Activated T-cell treated with anti-CD3 and anti-CD28 coated beads, Interleukin-2, amount 50 U/mL, for 72 hours (primary cell): ENCODE measurements at places on chromosomes 5 and 9. TPM values are rescaled to one million over a fixed set of nuclear protein-coding genes. Genes with fewer than 3 reads are reported as not detected.
A peak's percentile ranks its signal among the peaks of the same experiment; 100 is the strongest.

- no peaks in the 10 kb centered on the region for H3K36me3 ChIP-seq
- no peak overlapping the region for H3K4me3 ChIP-seq
- no peaks in the 10 kb centered on the region for H3K27me3 ChIP-seq
- H3K27ac ChIP-seq = peak overlapping the region; percentile 38
- DNase-seq = no peak
Observed at GRCh38 chr5:54066433-54066832, 243.9 kb downstream of the ARL15 start.

Gene RFX3
- total RNA-seq = 20.1 TPM

GRCh38 chr5:151086905-151087360, 6.1 kb upstream of the TNIP1 start:
- H3K36me3 ChIP-seq = peaks cover 18% of the 10 kb centered on the region
- H3K27me3 ChIP-seq = peaks cover 15% of the 10 kb centered on the region
- peaks cover 81% of the 10 kb centered on the region for H3K4me1 ChIP-seq
- peak; percentile 80 for DNase-seq
- H3K27ac ChIP-seq = peak overlapping the region; percentile 64

Gene SPATA31E1
- not detected for total RNA-seq

- peaks cover 45% of the 10 kb centered on the region for H3K4me1 ChIP-seq
- DNase-seq = peak; percentile 14
- H3K27ac ChIP-seq = peak overlapping the region; percentile 22
- peaks cover 6% of the 10 kb centered on the region for H3K36me3 ChIP-seq
Observed at GRCh38 chr5:68378204-68378820, 162.8 kb downstream of the PIK3R1 start.

Gene FOXD4
- total RNA-seq = not detected

DNA sequence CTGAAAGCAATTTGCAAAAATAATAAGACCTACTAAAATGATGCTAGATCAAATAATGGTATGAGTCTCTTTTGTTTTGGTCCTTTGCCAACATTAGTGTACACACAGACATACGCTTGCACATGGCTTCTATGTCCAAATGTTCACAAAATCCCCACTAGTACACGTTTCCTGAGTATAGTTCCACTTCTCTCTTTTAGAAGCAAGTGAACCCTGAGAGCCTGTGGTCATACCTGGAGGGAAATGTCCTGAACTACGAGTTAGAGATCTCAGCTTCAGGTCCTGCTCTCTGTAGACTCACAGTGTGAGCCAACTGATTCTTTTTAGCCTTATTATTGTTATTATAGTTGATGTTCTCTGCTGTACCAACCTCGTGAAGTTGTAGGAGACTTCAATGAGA, 47.3 kb upstream of the ACTBL2 start:
- no peak for DNase-seq
- H3K4me1 ChIP-seq = no peaks in the 10 kb centered on the region
- no peak overlapping the region for H3K4me3 ChIP-seq
- no peaks in the 10 kb centered on the region for H3K36me3 ChIP-seq

Gene HEXB
- total RNA-seq = 44.5 TPM

Gene OR1J2
- not detected for total RNA-seq

GRCh38 chr9:95143591-95144561, 173.6 kb downstream of the FANCC start:
- H3K4me3 ChIP-seq = no peak overlapping the region
- no peaks in the 10 kb centered on the region for H3K27me3 ChIP-seq
- no peaks in the 10 kb centered on the region for H3K4me1 ChIP-seq
- H3K36me3 ChIP-seq = no peaks in the 10 kb centered on the region

GRCh38 chr9:2419347-2419746, 202.2 kb upstream of the VLDLR start:
- DNase-seq = no peak
- no peaks in the 10 kb centered on the region for H3K4me1 ChIP-seq
- no peaks in the 10 kb centered on the region for H3K36me3 ChIP-seq
- no peak overlapping the region for H3K4me3 ChIP-seq
- no peak overlapping the region for H3K27ac ChIP-seq

Gene KCNV2
- total RNA-seq = not detected

Gene SLC34A3
- 0.14 TPM for total RNA-seq
